ENCODE measurements at places on chromosomes 1 and 21. TPM values are rescaled to one million over a fixed set of nuclear protein-coding genes. Genes with fewer than 3 reads are reported as not detected.

DNA sequence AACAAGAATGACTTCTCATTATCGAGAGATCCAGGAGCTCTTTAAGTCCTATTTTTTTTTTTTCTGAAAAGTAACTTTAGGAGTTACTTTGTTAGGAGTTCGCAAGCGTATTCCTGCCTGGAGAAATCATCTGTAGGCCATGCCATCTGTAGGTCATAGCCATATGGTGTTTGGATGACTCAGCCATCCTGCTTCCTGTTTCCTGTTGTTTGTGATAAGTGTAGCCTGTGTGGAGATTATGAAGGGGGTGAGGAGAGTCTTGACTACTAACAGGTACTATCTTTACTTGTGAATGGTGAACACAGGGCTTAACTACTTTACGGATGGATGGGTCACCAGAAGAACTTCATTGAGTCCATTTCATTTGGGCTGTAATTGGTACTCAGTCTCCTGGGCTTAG, 327.2 kb downstream of the PTPRU start:
- DNase-seq: no peak

DNA sequence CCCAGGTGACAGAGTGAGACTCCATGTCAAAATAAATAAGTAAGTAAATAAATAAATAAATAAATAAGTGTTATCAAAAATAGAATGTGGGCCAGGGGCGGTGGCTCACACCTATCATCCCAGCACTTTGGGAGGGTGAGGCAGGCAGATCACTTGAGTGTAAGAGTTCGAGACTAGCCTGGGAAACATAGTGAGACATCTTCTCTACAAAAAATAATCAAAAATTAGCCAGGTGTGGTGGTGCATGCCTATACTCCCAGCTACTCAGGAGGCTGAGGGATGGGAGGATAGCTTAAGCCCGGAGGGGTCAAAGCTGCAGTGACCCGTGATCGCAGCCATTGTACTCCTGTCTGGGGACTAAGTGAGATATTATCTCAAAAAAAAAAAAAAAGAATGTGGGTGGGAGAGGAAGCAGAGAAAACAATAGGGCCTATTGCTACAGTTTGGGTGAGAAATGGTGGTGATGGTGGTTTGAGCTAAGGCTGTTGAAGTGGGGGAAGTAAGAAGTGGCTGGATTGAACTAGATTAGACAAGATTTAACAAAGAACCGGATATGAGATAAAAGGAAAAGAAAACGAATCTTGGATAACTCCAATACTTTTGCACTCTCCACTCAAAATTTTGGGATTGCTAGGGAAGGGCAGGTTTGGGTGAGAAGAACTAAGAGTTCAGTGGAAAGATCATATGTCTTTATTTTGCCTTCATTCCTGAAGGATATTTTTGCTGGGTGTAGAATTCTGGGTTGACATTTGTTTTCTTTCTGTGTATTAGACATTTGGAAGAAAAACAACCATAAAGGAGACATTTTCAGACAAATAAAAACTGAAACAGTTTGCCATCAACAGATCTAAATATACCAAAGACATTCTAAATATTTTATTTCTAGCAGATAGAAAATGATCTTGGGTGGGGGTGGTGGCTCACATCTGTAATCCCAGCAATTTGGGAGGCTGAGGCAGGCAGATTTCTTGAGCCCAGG, 57.1 kb upstream of the SPOCD1 start:
- no peak for DNase-seq

- DNase-seq: peak; percentile 86
These were observed 110.5 kb downstream of the CNIH3 start for GRCh38 chr1:224726441-224727182.

Gene ZNF697
- 6.9 TPM for total RNA-seq
